ENCODE measurements at places on chromosomes 12 and 14. TPM values are rescaled to one million over a fixed set of nuclear protein-coding genes. Genes with fewer than 3 reads are reported as not detected.

Gene RBM25
- total RNA-seq = 29.3 TPM

DNA sequence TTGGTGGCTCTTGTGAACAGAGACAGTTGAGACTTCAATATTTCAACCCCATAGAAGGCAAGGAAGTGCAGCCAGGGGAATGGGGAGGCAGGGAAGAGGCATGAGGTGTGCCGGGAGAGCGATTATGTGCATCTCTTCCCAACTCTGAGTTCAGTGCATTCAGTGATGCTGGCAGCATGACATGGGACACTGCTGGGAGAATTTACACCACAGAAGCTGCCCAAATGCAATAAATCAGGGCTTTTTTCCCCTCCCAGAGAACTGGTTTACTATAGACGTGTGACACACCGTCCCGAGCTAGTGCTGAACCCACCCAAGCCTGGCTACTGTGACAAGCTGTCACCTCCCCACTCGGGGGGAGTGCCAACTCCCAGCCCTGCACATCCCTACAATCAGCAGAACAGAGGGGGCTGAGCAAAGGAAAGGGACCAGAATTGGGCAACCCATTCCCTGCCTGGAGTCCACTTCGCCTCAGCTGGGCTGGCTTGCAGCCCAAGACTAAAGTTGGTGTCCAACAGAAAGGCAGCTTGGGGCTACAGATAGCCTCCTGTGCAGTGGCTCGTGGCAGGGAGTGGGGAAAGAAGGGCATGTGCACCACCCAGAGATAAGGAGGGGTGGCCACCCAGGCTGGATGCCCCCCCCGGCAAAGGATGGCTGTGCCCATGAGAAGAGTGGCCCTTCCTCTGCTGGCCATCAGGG is 16.7 kb downstream of the AHSA1 start:
- peak; percentile 51 for DNase-seq

Gene ART4
- total RNA-seq = 2.8 TPM

GRCh38 chr12:20486233-20486632 is 117.9 kb downstream of the PDE3A start:
- no peak for DNase-seq

Gene PSMA3
- total RNA-seq = 162 TPM

- DNase-seq = peak; percentile 76
These were observed 18.8 kb downstream of the NCKAP5L start for GRCh38 chr12:49809381-49809905.

Gene GPR137C
- 0.65 TPM for total RNA-seq

Gene PMCH
- total RNA-seq = not detected

GRCh38 chr12:104434129-104434528 is 22.6 kb upstream of the CHST11 start:
- DNase-seq = no peak

DNA sequence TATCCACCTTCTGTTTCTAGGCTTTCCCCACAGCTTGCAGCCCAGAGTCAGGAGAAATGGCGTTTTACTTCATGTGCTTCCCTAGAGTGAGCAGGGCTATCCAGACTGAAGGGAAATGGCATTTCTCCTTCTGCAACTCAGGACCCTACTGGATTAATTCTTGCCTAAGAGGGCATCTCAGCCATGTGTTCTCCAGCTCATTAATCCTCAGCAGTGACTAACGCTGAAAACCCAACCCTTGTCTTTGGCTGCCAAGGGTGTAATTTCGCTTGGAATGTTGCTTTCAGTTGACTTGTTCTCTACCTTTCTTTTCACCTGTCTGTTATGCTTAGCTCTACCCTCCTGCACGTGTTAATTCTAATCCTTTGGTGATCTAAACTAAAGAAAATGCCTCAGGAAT is 21.0 kb upstream of the EMP1 start:
- no peak for DNase-seq

Gene SLC24A4
- 0.27 TPM for total RNA-seq

DNA sequence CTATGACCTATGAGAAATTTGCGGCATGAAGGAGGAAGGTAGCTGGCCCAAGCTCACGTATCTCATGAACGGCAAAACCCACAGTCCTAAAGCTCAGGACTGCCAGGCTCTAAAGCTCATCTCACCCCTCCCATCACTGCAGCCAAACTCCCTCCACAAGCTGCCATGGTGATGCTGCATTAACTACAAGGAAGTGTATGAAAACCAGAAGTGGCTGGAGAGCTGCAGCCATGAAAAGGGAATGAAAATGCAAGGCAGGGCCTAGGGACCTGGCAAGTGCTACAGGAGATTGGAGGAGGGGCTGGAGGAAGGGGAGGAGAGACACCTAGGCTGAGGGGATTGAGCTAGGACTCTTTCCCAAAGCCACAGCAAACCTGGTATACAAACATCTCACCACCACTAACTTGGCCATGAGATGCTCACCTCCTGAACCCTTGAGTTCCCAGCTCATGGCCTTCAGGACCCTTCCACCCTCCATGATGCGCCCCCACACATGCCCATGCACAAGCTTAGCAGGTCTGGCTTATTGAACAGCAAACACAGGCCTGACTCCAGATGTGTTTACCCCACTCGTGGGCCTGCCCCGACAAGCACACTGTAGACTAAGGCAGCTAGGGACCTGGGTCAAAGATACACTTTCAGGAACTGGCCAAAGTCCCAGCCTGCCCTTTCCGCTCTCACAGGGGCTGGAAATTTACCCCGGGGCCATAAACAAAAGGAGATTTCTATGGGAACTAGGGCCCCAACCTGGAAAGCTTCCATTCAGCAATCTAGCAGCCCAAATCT is 42.0 kb downstream of the LTBP2 start:
- no peak for DNase-seq

Gene TNFAIP2
- total RNA-seq = 46.7 TPM

Gene ENDOU
- 0.11 TPM for total RNA-seq

GRCh38 chr12:131102493-131102931 is 148.8 kb downstream of the ADGRD1 start:
- no peak for DNase-seq

DNA sequence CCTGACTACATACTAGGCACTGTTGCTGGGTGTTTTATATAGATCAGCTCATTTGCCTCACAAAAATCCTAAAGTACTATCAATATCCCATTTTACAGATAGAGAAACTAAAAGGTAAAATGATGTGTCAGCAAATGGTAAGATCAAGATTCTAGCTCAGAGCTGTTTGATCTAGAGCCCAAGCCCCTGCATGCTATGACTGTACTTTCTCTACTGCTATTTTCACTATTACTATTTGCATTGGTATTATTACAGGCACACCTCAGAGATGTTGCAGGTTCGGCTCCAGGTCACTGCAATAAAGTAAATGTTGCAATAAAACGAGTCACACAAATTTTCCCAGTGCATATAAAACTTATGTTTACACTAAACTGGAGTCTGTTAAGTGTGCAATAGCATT is 10.9 kb downstream of the ISCU start:
- no peak for DNase-seq

GRCh38 chr12:30105505-30105904 is 321.8 kb upstream of the TMTC1 start:
- DNase-seq = no peak

Gene OR6C68
- not detected for total RNA-seq

DNA sequence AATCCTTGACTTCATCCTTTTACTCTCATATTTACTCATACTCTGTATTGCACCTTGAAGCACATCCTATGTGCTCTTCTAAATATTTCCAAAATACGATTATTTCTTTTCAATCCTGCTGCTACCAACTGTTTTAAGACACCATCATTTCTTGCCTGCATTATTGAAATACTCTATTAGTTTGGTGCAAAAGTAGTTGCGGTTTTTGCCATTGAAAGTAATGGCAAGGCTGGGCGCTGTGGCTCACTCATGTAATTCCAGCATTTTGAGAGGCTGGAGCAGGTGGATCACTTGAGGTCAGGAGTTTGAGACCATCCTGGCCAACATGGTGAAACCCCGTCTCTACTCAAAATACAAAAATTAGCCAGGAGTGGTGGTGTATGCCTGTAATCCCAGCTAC is 412.5 kb downstream of the KCNH5 start:
- no peak for DNase-seq

Gene CCDC38
- 0.08 TPM for total RNA-seq

Gene TMEM106C
- 42.5 TPM for total RNA-seq

GRCh38 chr12:56155256-56155845 is 2.8 kb upstream of the MYL6 start:
- DNase-seq = no peak

- DNase-seq = no peak
These were observed 638.4 kb downstream of the FLRT2 start for GRCh38 chr14:86168371-86168770.

Gene TBX3
- total RNA-seq = 11.8 TPM

- DNase-seq = no peak
These were observed 48.2 kb upstream of the ATP2B1 start for GRCh38 chr12:89756585-89757398.

DNA sequence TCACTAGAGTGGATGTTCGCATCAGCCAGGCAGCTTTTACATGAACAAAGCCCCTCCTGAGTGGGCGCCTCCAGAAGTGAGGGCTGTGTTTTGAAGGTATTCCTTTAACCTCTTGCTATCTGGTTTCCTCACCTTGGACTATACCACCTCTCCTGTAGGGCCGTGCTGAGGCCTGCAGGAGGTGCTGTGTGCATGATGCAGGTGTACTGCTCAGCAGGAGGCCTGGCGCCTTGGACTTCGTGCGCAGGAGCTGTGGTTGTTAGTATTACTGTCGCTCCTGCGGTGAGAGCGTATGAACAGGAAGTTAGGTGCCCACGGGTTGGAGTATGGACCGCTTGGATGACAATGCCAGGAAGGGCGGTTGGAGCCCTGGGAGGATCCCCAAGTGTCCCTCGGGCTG is 130.7 kb downstream of the TSPAN9 start:
- no peak for DNase-seq

DNA sequence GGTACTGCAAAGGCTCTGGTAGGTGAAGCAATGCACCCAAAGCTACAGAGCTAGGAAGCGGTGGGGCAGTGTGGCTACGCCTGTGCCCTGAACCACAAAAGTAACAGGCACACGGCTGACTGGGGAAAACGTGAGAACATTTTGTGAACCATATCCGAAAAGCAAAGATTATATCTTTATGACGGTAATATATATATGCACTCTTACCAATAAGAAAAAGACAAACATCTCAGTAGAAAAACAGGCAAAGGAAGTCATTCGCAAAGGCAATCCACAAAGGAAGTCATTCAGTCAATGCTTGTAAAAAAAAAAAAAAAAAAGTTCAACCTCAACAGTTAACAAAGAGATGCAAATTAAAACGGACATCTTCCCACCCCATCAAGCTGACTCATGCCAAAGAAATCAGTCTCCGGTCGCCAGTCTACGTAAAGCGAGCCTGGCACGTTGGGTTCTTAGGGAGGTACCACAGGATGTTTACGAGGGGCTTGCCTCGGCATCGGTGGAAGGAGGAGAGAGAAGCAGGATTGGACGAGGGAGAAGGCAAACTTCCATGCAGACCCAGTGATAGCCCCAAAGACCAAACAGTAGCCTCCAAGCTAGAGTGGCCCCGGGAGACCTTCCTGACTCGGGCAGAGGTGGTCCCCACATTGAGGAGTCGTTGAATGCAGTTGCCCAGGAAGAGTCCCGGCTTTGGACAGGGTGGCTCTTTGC is 39.4 kb upstream of the PPP2R5C start:
- DNase-seq = no peak

Gene STAT6
- total RNA-seq = 49.5 TPM

DNA sequence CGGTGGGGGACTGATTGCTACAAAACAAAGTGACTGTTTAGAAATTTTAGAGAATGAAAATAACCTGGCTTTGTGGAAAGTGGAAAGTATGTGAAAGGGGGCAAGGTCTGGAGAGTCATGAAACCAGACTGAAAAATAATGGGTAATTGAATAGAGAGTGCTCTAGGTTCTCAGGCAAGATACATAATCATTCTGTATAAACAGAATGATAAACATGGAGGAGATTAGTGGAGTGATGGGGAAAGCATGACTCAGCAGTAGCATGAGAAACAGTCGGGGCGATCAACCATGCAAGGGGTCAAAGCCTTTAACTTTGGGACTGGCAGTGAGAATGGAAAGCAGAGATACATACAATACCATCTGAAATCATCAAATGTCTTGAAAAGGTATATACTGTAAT is 332.5 kb downstream of the CCER1 start:
- DNase-seq = no peak

DNA sequence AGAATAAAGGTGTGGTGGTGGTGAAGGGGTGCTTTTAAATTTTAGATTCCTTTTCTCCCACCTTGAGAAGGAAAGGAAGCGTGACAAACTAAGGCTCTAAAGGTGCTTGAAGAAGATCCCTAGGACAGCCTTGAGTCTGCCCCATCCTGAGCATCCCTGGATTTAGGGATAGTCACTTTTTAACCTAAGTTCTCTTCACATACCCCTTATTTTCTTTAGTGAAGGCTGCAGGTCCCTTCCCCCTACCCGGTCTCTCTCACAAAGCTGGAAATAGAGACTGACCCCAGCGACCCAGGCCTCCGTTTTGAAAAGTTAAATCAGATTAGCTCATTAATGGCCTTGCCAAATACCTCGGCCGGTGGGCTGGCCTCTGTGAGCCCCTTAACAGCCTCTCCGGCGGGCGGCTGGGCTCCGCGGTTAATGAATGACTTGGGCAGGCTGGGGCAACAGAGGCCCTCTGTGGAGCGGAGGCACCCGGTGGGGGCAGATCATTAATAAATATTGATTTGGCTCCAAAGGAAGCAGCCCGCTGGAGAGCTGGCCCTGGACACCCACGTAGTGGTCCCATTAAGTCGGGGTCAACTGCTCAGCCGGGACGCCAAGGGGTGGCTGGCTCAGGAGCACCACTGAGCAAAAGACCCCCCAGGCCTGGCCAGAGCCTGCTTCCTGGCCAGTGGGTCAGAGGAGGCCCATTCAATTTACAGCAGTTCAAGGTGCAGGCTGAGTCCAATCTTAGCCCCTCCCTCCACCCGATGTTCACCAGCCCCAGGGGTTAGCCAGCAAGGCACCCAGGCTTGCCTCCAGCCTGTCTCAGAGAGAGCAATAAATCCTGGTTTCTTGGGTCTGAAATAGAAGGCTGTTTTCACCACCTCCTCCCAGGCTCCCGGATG is 31.8 kb downstream of the PAH start:
- DNase-seq = no peak

- no peak for DNase-seq
These were observed 19.3 kb downstream of the FMNL3 start for GRCh38 chr12:49687941-49688340.

Gene RNASE1
- total RNA-seq = 317 TPM

Gene PFDN5
- 359 TPM for total RNA-seq

DNA sequence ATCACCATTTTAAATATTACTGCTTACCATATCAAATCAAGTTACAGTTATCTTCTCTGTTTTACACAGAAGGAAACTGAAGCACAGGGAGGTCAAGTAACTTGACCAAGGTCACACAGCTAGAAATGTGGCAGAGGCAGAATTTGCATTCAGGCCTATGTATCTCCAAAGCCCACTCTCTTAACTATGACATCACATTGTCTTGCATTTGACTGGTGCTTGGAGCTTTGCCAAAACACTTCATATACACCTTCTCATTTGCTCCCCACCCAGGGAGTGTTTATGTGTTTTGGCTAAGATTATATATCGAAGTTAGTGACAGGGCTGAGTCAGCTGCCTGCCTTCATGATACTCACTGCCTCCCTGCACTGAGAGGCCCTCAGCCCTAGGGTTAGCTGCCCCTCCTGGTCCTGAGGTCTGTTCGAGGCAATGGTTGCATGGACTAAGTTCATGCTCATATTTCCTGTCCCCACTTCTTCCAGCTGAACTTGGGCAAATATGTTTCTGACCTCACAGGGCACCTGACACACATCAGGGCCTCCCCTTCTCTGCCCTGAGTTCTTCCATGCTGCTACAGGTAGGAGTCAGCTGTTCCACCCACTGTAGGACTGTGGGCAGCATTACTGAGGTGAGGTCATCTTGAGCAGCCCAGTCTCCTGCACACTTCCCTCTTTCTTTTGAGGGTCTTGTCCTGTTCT is 1.8 kb downstream of the GALNT6 start:
- DNase-seq = no peak

- DNase-seq = no peak
These were observed 97.7 kb downstream of the AKAP6 start for GRCh38 chr14:32426586-32427388.

Measured in Right ventricle myocardium superior (tissue), 1 donor.